Osteoblast (primary cell): ENCODE measurements at places on chromosomes 3 and 15. TPM values are rescaled to one million over a fixed set of nuclear protein-coding genes. Genes with fewer than 3 reads are reported as not detected.

The CFAP20DC gene
- total RNA-seq = 2.2 and 4.7 TPM in 2 replicates

The CADPS gene
- 3.2 TPM in 1 of 2 replicates, not detected in the other for total RNA-seq

The SOX2 gene
- total RNA-seq = not detected in 2 replicates

The EFHB gene
- 0.29 and 1.8 TPM in 2 replicates for total RNA-seq

The ECE2 gene
- not detected in 2 replicates for total RNA-seq

The CNTN6 gene
- under 0.01 TPM in 1 of 2 replicates, not detected in the other for total RNA-seq

The ACTRT3 gene
- 4.3 and 4.7 TPM in 2 replicates for total RNA-seq

The COL6A6 gene
- under 0.01 TPM in 2 replicates for total RNA-seq

The RASL12 gene
- total RNA-seq = under 0.01 and 0.36 TPM in 2 replicates

The KCNAB1 gene
- under 0.01 and 0.36 TPM in 2 replicates for total RNA-seq

The MME gene
- total RNA-seq = 102 and 261 TPM in 2 replicates

The GPR15 gene
- total RNA-seq = not detected in 2 replicates

The UBAP1L gene
- 2.9 and 3.3 TPM in 2 replicates for total RNA-seq

The PCOLCE2 gene
- total RNA-seq = 19.7 and 21.4 TPM in 2 replicates

The NR1I2 gene
- total RNA-seq = 0.36 TPM in 1 of 2 replicates, not detected in the other

The PLCB2 gene
- under 0.01 TPM in 2 replicates for total RNA-seq

The CIP2A gene
- total RNA-seq = 6.9 and 8.3 TPM in 2 replicates

The C3orf49 gene
- not detected in 2 replicates for total RNA-seq

The DUOXA1 gene
- 0.29 and 0.36 TPM in 2 replicates for total RNA-seq

The SLC24A5 gene
- total RNA-seq = not detected in 2 replicates

The CCDC71 gene
- total RNA-seq = 19.2 and 22.8 TPM in 2 replicates

The HYAL1 gene
- total RNA-seq = under 0.01 and 0.59 TPM in 2 replicates

The XCR1 gene
- total RNA-seq = not detected in 2 replicates

The FOXL2NB gene
- total RNA-seq = 0.36 TPM in 1 of 2 replicates, not detected in the other

The PRR20G gene
- total RNA-seq = not detected in 2 replicates

The CP gene
- 0.88 and 1.4 TPM in 2 replicates for total RNA-seq

The PPM1L gene
- 2.4 and 4.3 TPM in 2 replicates for total RNA-seq

The SLC22A14 gene
- total RNA-seq = 0.29 and 0.36 TPM in 2 replicates

The NME9 gene
- total RNA-seq = not detected in 2 replicates

The CDHR4 gene
- under 0.01 TPM in 1 of 2 replicates, not detected in the other for total RNA-seq

The SLC6A1 gene
- total RNA-seq = not detected in 2 replicates

The CCDC9B gene
- 18.3 and 23.9 TPM in 2 replicates for total RNA-seq

The ZNF860 gene
- total RNA-seq = 0.59 and 0.72 TPM in 2 replicates
